GOT3 (cell line): ENCODE measurements at places on chromosomes 1 and 21.

- DNase-seq, result no peak
Observed at GRCh38 chr1:185338719-185339622, 21.9 kb upstream of the IVNS1ABP start.

GRCh38 chr1:162976628-162977027, 92.5 kb upstream of the RGS4 start:
- DNase-seq, result no peak

GRCh38 chr1:213693864-213694263, 293.9 kb upstream of the PROX1 start:
- DNase-seq, result no peak

GRCh38 chr1:232786845-232787455, 18.3 kb upstream of the MAP10 start:
- DNase-seq, result no peak

DNA sequence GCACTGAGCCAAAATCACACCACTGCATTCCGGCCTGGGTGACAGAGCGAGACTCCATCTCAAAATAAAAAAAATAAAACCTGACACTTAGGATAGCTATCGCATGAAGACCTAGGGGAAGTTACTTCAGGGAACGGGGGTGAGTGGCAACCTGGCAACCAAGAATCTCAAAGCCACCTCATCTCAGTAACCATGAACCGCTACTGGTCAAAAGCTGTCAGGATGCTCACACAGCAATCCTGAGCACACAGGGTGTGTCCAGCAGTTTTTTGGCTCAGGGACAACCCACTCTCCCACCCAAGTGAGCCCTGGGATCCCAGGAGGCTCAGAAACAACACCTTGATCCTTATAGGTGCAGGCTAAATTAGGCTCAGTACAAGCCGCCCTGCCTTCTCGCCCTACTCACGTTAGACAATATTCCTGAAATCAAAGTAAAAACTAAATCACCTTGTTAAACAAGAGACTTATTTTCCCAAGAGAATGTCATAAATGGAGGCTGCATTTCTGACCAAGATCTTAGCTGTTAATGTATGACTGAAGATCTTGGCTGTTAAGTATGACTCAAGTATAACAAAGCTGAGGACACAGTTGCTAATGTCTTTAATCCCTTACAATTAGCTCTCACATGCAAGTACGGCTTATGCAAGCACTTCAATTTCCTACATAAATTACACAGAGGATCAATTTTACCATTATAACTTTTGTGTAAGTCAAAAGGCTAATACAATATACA, 48.3 kb upstream of the NADK start:
- DNase-seq, result no peak

- peak; percentile 35 for DNase-seq
Observed at GRCh38 chr1:24727501-24728216, 17.6 kb upstream of the CLIC4 start.

DNA sequence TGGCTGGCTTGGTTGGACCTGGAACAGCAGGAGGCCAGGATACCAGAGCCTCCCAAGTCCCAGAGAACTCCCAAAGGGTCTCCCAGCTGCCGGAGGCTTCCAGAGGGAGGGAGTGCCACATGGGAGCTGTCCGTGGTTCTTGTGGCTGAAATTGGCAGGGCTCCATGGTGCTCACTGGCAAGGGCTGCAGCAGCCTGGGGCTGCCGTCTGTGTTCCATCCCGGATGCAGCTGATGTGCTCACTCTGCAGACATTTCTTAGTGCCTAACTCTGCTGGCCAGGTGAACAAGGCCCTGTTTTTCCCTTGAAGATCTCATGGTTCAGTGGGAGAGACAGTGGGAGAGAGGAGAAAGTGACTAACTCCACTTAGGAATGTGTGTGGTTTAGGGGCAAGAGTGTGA, 261.1 kb downstream of the CAMTA1 start:
- DNase-seq, result peak; percentile 19

GRCh38 chr1:16967095-16967575, 13.3 kb downstream of the MFAP2 start:
- DNase-seq, result no peak

GRCh38 chr1:237875291-237875690, 15.4 kb downstream of the ZP4 start:
- DNase-seq, result no peak

DNA sequence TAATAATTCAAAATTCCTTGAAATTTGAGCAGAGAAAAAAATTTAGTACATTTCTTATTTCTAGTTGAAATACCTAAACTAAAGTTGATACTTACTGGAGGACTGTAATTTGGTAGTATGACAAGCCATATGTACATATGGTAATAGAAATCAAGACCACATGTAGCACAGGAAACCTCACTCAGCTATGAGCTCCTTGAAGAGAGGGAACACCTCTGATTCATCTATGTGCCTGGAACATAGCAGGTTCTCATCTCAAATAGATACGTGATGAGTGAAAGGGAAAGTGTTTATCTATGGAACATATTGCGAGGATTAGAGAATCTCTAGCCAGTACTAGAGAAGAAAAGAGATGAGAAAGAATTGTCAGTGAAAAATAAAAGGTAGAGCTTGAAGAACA, 47.9 kb upstream of the GNG4 start:
- no peak for DNase-seq

- no peak for DNase-seq
Observed at GRCh38 chr1:89037186-89037585, 14.5 kb upstream of the GBP3 start.

DNA sequence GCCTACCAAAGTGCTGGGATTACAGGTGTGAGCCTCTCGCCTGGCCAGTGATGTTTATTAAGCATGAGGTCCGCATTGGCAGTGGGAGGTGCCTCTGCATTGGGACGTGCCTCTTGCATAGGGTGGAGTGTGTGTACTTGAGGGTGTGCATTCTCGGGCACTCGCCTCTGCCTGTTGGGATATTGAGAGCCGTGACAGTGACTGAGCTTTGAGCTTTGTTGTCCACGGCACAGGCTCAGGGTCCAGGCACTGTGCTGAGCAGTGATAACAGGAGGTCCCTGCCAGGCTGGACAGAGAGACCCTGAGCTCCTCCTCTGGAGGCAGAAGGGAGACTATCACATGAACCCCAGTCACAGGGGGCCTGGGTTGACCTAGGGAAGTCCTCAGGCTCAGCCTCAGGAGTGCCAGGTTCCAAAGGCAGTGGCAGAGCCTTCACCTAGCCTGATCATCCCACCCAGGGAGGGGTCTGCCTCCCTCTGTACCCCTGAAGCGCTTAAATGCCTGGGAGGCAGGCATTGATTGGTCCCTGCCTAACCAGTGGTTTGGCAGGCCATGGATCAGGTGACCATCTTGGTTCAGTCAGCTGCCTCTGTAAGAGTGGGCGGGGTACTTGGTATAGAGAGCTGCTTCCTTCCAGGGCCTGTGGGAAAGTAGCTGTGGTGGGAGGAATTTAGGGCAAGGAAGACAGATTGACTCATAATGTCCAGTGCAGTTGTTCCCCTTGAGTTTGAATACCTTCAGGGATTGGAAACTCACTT, 213.8 kb upstream of the TMEM51 start:
- DNase-seq, result no peak

DNA sequence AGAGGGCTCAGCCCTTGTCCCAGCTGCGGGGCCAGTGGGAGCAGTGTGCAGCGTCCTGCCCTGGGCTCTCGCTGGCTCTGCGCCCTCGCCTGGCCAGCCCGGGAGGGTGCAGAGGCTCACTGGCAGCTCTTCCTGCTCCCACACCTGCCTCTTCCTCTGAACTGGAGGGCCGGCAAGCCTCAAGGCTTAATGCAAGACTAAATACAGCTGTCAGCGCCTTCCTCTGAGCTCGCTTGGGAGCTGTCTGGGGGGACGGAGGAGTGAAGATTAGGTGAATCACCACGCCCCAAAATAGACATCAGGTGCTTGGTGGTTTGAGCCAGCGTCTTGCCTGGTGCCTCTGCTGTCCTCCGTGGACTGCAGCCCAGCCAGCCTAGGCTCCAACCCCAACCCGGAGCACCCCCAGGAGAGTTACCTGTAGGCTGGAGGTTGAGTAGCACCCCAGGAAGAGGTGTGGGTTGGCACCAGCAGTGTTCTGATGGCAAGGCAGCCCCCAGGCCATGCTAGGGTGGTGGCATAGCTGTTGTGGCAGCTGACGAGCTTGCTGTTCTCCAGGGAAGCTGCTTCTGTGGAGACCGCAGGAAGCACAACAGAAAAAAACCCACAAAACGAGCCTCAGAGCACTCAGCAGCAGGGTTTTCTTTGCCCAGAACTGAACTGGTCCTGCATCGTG, 36.9 kb downstream of the UMODL1 start:
- DNase-seq, result no peak

DNA sequence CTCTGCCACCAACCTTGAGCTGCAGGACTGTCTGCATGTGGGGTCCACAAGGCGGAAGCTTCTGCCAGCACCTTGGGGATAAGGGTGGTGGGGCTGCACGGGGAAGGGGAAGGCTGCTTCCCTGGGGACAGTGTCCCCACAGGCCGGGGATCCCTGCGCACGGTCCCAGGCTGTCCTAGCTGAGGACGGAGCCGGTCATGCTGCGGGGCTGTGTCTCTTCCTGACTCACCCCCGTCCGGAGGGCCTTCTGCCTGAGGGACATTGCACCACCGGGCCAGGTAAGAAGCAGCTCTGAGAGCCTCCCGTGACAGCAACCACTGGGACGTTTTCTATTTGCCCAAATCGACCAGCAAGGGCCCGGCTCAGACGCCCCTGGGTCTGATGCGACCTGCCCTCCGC, 29.9 kb downstream of the KRTAP10-1 start:
- DNase-seq, result no peak

- no peak for DNase-seq
Observed at GRCh38 chr1:6083801-6084446, 38.2 kb downstream of the KCNAB2 start.

GRCh38 chr1:66043186-66043585, 250.5 kb downstream of the PDE4B start:
- no peak for DNase-seq

- no peak for DNase-seq
Observed at GRCh38 chr1:48092401-48092800, 95.2 kb upstream of the TRABD2B start.

- DNase-seq, result no peak
Observed at GRCh38 chr1:7325254-7325653, 445.8 kb upstream of the VAMP3 start.

- DNase-seq, result no peak
Observed at GRCh38 chr1:160522622-160523345, at the start of gene SLAMF6. SLAMF6 (minus strand) TSS chr1:160523255; CDS start chr1:160523192, 63 bp downstream.

GRCh38 chr1:238135708-238136664, 245.3 kb upstream of the ZP4 start:
- no peak for DNase-seq

DNA sequence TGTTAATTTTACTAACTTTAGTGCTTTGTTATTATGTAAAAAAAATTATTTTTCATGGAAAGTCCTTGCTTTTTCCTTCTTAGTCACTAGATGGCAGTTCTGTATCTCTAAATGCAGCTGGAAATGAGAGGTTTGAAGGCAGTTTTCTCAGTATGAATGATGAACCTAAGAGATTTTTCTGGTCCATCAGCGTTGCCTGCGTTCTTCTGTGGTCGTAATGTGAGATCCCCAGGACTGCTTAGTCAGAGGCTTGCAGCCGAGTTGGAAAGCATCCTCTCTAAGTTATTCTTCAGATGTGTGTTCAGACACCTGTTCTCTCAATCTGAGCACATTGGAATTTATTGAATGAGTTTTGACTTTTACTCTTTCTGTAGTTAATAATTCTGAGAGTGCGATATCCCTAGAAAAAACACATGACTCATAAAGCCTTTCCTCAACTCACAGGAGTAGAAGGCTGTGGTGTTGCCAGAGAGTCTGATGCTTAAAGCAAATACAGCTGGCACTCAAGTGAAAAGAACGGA, 99.3 kb downstream of the FMN2 start:
- peak; percentile 27 for DNase-seq

DNA sequence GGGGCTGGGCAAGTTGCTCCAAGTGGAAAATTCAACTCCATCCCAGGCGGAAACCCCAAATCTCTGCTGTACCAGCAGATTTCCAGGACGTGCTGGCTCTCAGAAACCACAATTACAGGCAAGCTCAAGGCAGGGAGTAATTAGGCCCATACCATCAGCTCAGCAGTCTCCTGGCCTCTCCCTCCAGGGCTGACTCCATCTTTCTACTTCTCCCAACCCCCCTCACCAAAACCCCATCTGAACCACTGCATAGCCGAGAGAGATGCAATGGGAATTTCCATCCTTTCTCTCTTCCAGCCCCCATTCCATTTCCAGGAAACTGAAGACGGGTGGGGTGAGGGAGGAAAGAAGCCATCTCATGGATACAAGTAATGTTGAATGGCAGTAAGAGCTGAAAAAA, 41.2 kb downstream of the ARHGEF11 start:
- no peak for DNase-seq

DNA sequence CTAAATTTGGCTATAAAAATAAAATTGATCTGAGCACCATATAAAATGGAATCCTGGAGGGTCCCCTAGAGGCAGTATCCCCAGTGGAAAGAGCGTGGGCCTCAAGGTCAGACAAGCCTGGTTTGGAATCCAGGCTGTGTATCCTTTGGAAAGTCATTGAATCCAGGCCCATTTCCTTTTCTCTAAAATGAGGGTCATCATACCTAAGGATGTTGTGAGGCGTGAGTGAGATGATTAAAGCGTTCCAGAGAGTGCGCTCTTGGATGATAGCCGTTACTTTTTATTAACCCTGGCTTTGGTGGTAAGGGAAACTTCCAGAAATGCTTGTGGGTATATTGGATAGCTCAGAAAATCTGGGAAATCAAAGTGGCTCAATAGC, 683 bp upstream of the ZNF436 start:
- DNase-seq, result no peak

- no peak for DNase-seq
Observed at GRCh38 chr1:156051011-156051725, 2.4 kb downstream of the UBQLN4 start.

DNA sequence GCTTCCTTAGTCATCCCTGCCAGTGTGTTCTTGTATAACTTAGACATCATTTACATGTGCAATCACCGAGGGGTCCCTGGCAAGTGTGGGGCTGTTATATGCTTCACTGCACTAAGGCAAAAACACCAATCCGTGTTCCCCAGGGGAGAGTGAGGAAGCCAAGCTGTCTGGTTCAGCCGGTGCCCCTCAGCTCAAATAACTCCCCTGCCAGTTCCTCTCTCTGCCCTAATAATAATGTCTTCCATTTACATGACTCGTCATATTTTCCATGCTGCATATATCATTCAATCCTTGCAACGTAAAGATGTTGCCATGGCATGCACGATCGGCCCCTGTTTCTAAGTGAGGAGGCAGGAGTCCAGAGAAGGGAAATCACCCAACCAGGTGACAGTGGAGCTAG, 24.4 kb upstream of the NDC1 start:
- no peak for DNase-seq

- no peak for DNase-seq
Observed at GRCh38 chr21:41526478-41527087, 18.6 kb upstream of the TMPRSS2 start.

GRCh38 chr1:76390456-76390855, 315.9 kb downstream of the ST6GALNAC3 start:
- DNase-seq, result no peak

GRCh38 chr1:22343456-22344328, 108.0 kb upstream of the ZBTB40 start:
- DNase-seq, result no peak

GRCh38 chr1:30822966-30823581, 65.5 kb upstream of the LAPTM5 start:
- no peak for DNase-seq
